ENCODE measurements at places on chromosomes 1 and 21.

DNA sequence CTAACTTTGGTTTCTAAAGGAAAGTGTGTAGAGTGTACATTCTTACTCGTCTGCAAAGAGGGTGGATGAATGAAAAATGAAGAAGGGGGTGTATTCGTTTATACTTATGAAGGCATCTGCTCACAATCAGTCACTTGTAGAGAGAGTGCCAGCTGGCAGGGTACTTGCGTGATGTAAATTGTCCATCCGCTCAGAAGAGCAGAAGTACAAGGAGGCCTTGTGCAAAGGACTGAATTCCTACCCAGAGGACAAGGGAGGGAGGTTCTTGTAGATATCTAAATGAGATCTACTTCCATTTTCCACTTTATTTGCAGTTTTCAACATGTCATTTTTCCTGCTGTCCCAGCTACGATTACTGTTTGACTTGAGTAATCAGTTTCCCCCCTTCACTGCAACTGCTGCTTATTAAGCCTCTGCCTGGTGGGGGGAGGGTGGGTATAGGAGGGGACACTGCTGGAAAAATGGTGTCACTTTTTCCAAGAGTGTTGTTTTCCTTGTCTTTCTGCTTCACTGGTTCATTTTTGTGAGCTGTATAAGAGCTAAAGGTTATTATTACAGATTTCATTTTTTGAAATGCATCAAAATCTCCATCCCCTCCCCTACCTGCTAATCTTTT, 67.3 kb downstream of the LAMC1 start:
- DNase-seq: no peak

GRCh38 chr21:42633858-42634257, 19.6 kb upstream of the PDE9A start:
- DNase-seq: no peak

- DNase-seq: no peak
Measured at GRCh38 chr1:33930346-33931110, 66.6 kb downstream of the HMGB4 start.

DNA sequence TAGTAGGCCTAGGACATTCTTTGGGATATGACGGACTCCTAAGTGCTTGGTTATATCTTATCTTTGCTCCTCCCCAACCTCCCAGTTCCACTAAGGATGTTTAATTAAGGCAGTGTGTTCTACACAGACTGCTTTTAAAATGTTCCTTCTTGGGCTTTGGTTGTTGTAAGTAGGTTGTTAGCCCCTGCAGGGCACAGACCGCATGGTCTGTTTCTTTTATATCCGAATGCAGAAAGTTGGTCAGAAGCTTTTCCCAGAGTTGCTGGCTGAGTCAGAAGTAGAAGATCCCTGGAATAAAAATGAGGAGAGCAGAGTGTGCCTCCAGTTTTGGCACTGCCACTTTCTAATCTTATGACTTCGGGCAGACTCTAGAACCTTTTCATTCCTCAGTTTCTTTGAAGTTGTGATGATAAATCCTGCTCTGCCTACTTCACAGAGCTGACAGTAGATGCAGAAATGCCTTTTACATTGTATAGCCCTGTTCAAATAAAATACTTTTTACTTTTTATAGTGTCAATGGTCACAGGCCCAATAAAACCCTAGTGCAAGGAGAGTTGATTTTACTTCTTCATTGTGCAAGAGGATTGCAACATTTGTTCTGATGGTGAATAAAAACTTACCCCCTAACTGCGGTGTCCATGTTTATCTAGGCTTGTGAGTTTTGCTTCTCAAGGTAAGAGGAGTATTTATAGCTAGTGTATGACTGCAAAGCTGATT, 18.4 kb downstream of the FMN2 start:
- no peak for DNase-seq

GRCh38 chr21:45045481-45045880, 28.9 kb upstream of the ADARB1 start:
- no peak for DNase-seq

GRCh38 chr1:18443587-18444520, 36.9 kb upstream of the KLHDC7A start:
- DNase-seq: no peak

DNA sequence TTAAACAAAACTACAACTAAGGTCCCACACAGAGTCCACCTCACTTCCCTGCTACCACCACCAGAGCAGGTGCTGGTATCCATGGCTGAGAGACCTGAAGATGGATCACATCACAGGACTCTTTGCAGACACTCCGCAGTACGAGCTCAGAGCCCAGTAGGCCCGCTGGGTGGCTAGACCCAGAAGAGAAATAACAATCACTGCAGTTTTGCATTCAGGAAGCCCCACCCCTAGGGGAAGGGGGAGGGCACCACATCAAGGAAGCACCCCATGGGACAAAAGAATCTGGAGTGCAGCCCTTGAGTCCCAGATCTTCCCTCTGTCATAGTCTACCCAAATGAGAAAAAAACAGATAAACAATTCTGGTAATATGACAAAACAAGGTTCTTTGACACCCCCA, 56.9 kb downstream of the ZNF648 start:
- DNase-seq: no peak

DNA sequence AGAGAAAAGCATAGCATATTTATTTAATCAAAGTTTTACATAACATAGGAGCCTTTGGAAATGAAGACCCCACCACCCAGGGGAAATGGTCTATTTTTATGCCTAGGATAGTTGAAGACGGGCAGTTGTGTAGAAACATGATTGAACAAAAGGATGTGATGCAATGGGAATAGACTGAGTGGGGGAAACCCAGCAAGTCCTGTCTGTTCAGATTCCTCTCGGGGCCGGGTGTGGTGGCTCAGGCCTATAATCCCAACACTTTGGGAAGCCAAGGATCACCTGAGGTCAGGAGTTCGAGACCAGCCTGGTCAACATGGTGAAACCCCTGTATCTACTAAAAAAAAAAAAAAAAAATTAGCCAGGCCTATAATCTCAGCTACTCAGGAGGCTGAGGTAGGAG, 298.3 kb downstream of the MATN1 start:
- no peak for DNase-seq

All from stimulated activated CD8-positive, alpha-beta memory T cell treated with anti-CD3 and anti-CD28 coated beads, Interleukin-7, amount 100 ng/mL, for 1 hour (primary cell).